ENCODE measurements at places on chromosomes 6 and 20.

DNA sequence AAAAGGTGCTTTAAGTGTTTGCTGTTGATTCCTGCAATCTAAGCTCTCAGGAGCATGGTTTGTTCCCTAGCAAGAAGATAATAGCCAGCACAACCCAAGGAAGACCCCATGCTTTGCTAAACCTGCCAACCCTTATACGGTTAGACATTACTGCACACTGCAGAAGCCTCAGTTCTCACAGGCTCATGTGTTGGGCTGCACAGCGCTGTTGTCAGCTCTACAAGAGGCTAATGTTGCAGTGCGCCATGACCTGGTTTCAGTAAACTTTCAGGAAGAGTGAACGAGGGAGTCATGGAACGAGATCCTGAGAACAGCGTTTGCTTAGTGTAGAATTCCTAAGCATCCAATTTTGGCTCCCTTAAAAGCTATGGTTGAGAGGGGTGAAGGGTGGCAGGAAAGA, 218.5 kb downstream of the ARHGAP18 start:
- peaks cover 21% of the 10 kb centered on the region for H3K4me1 ChIP-seq
- no peaks in the 10 kb centered on the region for H3K36me3 ChIP-seq
- H3K27ac ChIP-seq = peak overlapping the region; percentile 92
- DNase-seq = peak; percentile 28
- H3K4me3 ChIP-seq = no peak overlapping the region

DNA sequence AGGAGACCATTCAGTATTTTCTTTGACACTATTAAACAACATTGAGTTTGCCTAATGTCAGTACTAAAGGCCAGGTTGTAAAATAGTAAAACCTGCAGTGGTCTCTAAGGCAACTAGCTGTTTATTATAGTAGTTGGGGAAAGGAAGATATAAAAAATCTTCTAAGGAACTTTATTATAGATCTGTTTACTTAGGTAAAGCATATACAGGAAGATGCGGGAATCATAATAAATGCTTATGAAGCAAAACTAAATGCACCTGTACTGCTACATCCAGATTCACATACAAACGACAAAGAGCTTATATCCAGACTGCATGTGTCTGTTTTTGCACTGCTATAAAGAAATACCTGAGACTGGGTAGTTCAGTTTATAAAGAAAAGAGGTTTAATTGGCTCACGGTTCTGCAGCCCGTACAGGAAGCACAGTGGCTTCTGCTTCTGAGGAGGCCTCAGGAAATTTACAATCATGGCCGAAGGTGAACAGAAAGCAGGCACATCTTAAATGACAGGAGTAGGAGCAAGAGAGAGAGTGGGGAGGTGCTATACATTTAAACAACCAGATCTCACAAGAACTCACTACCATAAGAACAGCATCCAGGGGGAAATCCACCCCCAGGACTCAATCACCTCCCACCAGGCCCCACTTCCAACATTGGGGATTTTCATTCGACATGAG, 8.7 kb upstream of the TRIM39 start:
- no peak overlapping the region for H3K4me3 ChIP-seq
- peaks cover 13% of the 10 kb centered on the region for H3K36me3 ChIP-seq
- H3K27ac ChIP-seq = no peak overlapping the region
- peaks cover 3% of the 10 kb centered on the region for H3K4me1 ChIP-seq
- no peak for DNase-seq
- no peaks in the 10 kb centered on the region for H3K27me3 ChIP-seq

DNA sequence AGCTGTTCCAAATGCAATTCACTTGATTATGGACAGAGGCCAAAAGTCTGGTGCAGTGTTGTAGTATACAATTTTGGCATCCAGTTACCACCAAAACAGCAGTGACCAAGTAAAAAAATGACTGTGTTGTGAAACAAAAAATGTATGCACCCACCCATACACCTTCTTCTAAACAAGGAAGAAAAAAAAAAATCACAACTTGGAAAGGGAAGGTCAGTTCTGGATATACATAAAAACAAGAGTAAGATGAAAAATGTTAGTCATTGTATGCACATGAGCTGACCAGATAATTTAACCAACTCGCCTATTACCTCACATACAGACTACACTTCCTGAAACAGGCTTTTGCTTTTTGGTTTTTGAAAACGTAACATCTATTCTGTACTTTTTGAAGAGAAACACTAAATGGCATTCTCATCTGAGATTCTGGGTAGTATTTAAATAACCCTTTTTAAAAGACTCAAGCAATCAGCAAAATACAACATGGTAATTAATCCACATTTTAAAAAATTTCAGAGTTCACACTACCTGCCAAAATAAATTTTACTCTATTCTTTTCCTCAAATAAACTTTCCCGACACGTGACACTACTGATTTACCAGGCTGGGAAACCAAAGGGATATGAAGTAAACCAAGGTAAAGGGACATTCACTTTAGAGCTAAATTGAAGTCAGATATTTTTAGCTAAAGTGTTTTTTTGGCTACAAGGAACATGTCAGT, 141.6 kb upstream of the SHLD1 start:
- H3K4me1 ChIP-seq = peaks cover 23% of the 10 kb centered on the region
- H3K4me3 ChIP-seq = peak overlapping the region; percentile 65
- H3K27ac ChIP-seq = peak overlapping the region; percentile 27
- no peaks in the 10 kb centered on the region for H3K27me3 ChIP-seq

- no peaks in the 10 kb centered on the region for H3K36me3 ChIP-seq
- DNase-seq = no peak
- no peaks in the 10 kb centered on the region for H3K27me3 ChIP-seq
- no peak overlapping the region for H3K27ac ChIP-seq
- no peaks in the 10 kb centered on the region for H3K4me1 ChIP-seq
- no peak overlapping the region for H3K4me3 ChIP-seq
Observed at GRCh38 chr20:8361779-8362178, 229.7 kb downstream of the PLCB1 start.

- DNase-seq = no peak
- H3K36me3 ChIP-seq = no peaks in the 10 kb centered on the region
- H3K4me1 ChIP-seq = no peaks in the 10 kb centered on the region
- H3K27ac ChIP-seq = no peak overlapping the region
Observed at GRCh38 chr6:165159460-165159859, 149.9 kb downstream of the C6orf118 start.

GRCh38 chr6:133707456-133707855, 181.5 kb upstream of the TCF21 start:
- H3K27me3 ChIP-seq = peaks cover 66% of the 10 kb centered on the region
- H3K4me3 ChIP-seq = no peak overlapping the region
- H3K4me1 ChIP-seq = no peaks in the 10 kb centered on the region
- DNase-seq = peak; percentile 14

DNA sequence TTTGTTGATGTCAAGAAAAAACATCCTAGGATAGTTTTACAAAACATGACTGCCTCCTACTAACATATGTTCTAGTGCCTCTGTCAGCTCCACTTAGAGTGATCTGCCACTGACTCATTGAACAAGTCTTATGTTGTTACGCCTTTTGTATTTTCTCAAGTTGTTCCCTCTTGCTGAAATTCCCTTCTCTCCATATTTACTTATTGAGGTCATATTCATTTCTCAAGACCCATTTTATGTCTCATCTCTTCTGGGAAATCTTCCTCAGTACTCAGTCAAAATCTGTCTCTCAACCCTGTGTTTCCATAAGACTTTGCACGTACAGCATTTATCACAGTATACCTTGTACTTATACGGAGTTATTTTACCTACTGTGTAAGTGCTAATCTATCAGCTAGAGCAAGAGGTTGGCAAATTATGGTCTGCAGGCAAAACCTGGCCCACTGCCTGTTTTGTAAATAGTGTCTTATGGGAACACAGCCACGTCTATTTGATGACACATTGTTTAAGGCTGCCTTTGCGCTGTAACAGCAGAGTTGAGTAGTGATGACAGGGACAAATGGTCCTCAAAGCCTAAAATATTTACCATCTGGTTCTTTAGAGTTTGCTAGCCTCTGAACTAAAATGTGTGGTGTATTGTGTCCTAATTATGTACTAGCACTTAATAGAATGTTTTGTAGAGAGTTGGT, 83.4 kb downstream of the ADGRB3 start:
- H3K36me3 ChIP-seq = no peaks in the 10 kb centered on the region
- peak; percentile 48 for DNase-seq
- H3K27ac ChIP-seq = no peak overlapping the region

DNA sequence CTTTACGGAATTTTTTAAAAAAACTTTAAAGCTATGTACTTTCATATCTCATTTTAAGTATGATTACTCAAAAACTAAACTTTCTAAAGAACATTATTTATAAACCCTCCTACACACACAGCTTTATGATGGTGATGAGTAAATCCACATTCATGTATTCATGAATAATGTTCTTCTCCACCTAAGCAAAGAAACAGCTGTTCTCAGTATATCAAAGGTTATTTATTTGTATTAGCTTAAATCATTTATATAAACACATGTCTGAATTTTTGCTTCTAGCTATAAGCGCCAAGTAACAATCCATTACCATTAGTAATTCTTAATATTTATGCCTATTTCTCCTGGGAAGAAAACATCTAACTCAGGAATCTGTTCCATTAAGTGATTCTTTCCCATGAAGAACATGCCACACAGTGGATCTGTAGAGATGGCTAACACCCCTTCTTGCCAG, 63.3 kb downstream of the SMLR1 start:
- no peak overlapping the region for H3K4me3 ChIP-seq
- H3K4me1 ChIP-seq = peaks cover 4% of the 10 kb centered on the region
- H3K27me3 ChIP-seq = no peaks in the 10 kb centered on the region
- peaks cover 27% of the 10 kb centered on the region for H3K36me3 ChIP-seq
- no peak overlapping the region for H3K27ac ChIP-seq

DNA sequence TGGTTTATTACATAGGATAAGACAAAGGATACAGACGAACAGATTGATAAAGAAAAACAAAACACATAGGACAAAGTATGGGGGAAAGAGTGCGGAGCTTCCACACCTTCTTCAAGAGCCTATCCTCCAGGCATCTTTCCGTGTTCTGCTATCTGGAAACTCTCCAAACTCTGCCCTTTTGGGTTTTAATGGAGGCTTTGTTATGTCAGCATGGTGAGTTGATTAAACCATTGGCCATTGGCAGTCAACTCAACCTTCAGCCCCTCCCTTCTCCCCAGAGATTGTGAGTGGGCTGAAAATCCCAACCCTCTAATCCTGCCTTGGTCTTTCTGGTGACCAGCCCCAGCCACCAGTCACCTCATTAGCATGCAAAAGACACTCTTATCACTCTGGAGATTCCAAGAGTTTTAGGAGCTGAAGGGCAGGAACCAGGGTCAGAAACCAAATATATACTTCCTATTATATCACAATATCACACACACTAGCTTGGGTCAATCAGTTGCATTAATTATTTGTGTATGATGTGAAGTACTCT, 23.8 kb downstream of the HLA-DOB start:
- DNase-seq = no peak
- peaks cover 75% of the 10 kb centered on the region for H3K27me3 ChIP-seq
- no peaks in the 10 kb centered on the region for H3K4me1 ChIP-seq
- no peak overlapping the region for H3K27ac ChIP-seq
- H3K36me3 ChIP-seq = no peaks in the 10 kb centered on the region

DNA sequence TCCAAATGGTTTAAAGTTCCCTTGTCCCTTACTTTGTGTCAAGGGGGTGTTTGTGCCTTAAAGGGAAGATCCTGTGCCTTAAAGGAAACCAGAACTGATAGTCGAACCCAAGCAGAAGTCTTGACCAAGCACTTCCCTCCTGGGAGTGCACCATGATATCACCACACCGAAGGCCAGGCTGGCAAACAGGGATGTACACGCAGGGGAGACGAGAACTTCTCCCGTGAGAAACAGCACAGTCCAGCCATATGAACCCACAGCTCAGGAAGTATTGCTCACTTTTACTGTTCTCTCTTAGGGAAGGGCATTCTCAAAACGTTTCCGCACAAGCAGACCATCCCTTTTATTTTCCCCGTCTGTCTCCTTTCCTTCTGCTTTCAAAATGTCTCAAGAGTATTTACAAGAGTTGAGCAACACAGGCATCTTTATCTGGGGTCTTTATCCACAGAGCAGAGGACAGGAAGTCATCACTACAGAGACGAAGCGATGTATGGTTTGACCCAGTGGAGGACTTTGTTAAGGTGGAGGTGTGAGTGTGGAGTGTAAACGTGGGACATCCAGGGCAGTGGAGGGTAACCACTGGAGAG, 12.8 kb upstream of the SERPINB1 start:
- no peaks in the 10 kb centered on the region for H3K27me3 ChIP-seq
- H3K36me3 ChIP-seq = no peaks in the 10 kb centered on the region
- no peak for DNase-seq
- H3K4me3 ChIP-seq = peak overlapping the region; percentile 39

DNA sequence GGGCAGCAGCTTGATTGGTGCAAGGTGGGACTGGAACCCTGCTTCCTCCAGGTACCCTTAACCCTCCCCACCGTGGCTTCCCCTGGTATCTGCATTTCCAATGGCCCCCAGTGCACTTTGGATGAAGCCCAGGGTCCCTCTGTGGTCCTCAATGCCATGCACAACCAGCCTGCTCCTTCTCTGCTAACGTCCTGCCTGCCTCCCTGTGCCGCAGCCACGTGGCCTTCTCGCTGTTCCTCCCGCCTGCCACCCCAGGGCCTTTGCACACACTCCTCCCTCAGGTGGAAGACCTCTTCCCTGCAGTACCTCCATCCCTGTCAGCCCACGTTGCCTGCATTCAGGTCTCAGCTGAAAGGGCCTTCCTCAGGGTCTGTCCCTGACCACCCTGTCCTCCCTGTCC, 101.6 kb downstream of the BMP7 start:
- no peak overlapping the region for H3K27ac ChIP-seq
- DNase-seq = no peak
- H3K36me3 ChIP-seq = no peaks in the 10 kb centered on the region
- H3K4me1 ChIP-seq = no peaks in the 10 kb centered on the region
- H3K27me3 ChIP-seq = no peaks in the 10 kb centered on the region
- no peak overlapping the region for H3K4me3 ChIP-seq

Data from A673 (cell line).